H1 (cell line): ENCODE measurements at places on chromosomes 5 and 9. TPM values are rescaled to one million over a fixed set of nuclear protein-coding genes. Genes with fewer than 3 reads are reported as not detected.

DNA sequence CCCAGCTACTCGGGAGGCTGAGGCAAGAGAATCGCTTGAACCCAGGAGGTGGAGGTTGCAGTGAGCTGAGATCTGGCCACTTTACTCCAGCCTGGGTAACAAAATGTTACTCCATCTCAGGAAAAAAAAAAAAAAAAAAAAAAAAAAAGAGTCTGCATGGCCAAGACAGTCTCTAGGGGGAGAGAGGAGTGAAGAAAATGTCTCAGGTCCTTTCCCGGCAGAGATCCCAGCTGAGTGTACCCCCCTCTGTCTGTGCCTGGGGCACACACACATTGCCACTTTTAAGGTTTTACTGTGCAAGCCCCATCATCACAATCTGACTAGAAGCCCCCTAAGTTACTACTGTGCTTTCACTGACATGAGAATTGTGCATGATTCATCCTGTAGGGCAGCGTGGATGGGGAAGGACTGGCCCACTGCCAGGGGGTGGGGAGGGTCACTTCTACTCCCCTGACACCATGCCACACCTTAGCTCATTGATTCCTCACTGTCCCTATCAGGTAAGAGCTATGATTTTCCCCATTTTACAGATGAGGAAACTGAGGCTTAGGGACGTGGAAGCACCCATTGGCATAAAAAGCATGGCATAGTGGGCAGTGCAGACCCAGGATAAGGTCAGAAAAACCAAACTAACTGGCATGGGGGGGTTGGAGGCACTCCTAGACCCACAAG lies 102.3 kb upstream of the LARP1 start:
- no peak for DNase-seq

DNA sequence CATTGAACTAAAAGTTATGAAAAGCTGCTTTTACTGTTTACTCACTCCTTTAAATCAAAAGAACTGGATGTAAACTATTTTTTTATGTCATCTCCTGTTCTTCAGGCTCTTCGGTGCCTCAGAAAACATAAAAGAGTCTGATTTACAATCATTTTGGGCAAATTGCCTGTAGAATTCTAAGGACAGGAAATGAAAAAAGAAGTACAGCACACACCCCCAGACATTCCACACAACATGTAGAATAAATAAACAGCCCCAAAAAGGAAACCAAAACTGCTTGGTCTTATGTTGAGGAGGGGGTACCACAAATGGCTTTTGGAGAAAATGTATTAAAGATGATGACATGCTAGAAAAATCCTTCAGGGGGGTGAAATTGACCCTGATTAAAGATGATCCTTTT lies 57.2 kb downstream of the ITGA1 start:
- DNase-seq, result no peak

DNA sequence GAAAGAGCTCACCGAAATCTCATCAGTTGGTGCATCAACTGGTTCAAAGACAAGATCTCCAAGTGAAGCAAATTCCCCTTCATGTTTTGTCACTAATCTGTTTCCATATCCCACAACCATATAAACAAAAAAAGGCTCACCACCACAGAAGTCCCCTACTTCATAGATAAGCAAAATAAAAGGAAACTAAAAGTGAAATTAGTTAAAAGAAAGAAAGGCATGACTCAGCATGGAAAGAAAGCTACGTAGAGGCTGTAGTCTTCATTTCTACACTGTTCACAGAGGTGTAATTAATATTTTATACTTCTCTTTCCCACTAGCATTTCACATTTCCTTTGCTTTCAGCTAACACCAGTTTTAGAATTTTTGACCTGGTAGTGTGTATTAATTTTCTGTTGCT lies 208.0 kb downstream of the CYLC2 start:
- no peak for DNase-seq

DNA sequence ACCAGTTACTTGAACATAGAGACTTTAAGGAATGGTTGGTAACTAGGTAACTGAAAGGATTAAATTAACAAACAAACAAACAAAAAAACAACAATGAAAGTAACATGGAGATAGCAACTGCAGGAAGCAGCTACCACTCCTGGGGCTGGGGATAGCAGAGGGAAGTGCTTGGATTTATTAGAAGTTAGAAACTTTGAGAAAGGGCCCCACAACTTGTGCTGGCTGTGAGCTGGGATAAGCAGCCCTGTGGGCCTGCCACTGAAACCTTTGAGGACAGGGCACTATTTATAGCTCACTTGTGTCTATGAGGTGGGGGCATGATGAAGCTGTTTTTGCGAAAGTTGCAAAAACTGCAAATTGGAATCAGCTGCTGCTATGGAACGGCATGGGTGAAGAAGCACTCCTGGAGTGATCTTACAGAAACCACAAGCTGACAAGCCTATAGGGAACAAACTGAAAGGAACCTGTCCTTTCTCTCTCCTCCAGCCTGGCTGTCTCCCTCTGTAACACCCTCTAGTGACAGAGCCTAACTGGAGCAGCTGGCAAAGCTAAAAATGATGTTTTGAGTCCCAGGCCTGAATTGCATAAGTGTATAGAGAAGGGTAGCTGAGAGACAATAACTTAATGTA lies 91.4 kb upstream of the RANBP6 start:
- peak; percentile 7 for DNase-seq

SH3GLB2 gene
- total RNA-seq, result 52.7 and 54.9 TPM in 2 replicates

IL13 gene
- total RNA-seq, result not detected in 2 replicates

EPB41L4A gene
- 4.6 and 6.1 TPM in 2 replicates for total RNA-seq

DNA sequence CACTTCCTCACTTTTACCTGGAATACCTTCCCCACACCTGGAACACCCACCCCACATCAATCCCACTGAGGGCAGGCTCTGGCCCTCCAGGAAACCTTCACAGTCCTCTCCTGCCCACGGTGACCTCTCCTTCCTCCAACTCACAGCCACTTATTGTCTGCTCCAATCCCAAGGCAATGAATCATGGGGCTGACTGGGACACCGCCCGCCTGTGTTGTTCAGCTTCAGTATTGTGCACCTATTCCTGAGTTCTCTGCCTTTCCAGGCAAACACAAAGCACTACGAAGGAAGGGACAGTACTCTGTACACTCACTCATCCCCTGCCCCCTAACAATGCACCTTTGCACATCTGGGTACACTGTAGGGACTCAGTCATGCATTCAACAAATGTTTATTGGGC lies 7.3 kb downstream of the PCDH1 start:
- no peak for DNase-seq

GRCh38 chr5:54194318-54194717 lies 116.1 kb downstream of the ARL15 start:
- no peak for DNase-seq

DNA sequence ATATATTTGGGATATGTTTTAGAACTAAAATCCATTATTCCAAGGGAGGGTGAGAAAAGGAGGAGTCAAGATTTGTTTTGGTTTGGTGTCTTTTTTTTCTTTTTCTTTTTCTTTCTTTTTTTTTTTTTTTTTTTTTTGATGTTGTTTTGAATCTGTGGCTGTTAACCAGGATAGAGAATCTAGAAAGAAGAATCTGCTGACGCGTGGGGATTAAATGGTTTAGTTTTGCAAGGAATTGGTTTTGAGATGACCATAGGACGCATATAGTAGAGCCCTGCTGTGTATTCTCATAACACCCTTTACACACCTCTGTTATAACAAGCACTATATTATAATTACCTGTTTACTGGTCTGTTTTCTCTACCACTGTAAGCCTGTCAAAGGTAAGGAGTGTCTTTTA lies 9.4 kb downstream of the RABGAP1 start:
- DNase-seq, result no peak

ZNF367 gene
- total RNA-seq, result 6.7 and 8.2 TPM in 2 replicates

BHMT2 gene
- not detected in 2 replicates for total RNA-seq

DNA sequence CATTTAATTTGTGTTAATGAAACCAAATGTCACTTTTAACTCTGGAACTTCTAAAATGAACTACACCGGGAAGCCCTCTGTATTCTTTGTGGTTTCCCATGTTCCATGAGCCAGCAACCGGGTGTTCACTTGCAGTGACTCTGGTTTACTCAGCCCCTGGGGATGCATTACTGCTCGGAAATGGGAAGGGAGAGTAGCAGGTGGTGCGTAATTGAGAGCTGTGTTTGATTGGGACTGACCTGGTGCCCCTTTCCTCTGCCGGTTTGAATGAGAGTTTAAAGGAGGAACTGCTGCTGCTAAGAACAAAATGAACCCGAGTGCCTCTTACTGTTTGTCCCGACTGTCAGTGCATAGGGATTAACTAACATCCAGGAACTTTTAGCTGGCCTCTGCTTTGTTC lies 100.1 kb upstream of the DHFR start:
- no peak for DNase-seq

TAF9 gene
- 85.1 and 85.4 TPM in 2 replicates for total RNA-seq
